NCI-H2107 (cell line): ENCODE measurements at places on chromosomes 2 and 18.
A peak's percentile ranks its signal among the peaks of the same experiment; 100 is the strongest.

GRCh38 chr2:38959938-38960608, 70.4 kb downstream of the ARHGEF33 start:
- no peak for DNase-seq

- no peak for DNase-seq
These were observed 6.3 kb downstream of the THOC1 start for GRCh38 chr18:261398-262073.

- DNase-seq: no peak
These were observed 2.8 kb downstream of the TRPM8 start for GRCh38 chr2:233919938-233920337.

DNA sequence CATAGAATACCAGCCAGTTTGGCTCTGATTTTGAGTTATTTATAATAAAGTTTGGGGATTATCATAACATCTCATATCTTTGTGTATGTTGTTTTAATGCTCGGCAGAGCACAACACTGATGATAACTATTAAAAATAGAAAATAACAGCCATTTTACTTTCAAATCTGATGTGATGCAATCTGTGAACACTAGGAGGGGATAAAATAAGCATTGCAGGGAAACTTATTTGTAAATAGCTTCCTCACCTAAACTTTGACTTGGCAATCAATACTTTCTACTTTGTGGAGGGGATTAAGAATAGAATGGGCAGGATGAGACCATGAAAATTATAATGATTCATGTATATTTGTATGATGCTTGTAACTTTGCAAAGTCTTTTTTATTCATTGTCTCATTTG, 54.4 kb downstream of the USP14 start:
- DNase-seq: no peak

GRCh38 chr2:197805715-197806633, 1.6 kb downstream of the PLCL1 start:
- no peak for DNase-seq

GRCh38 chr2:202494300-202495229, 118.4 kb downstream of the BMPR2 start:
- DNase-seq: no peak

GRCh38 chr18:48734460-48734859, 195.6 kb downstream of the CTIF start:
- no peak for DNase-seq

- DNase-seq: peak; percentile 5
These were observed 169.2 kb downstream of the ZFP36L2 start for GRCh38 chr2:43057026-43057741.

DNA sequence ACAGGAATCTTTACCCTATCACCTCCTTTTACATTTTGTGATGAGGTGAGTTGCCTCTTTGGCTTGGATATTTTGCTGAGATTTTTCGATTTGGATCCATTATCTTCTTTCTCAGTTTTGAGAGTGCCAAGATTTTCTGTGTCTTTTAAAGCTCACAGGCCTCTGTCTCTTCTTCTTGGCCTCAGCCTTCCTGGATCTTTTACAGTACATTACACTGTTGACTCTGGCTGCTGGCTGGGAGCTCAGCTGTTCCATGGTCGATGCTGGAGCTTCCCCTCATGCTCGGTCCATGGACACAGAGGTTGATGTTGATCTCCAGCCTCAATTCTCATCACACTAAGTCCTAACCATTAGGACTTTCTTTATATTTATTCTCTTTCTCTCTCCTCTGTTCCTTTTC, 332.8 kb upstream of the UBE2E3 start:
- DNase-seq: no peak

GRCh38 chr2:220473611-220474010, 846.2 kb downstream of the SLC4A3 start:
- no peak for DNase-seq

GRCh38 chr2:129733041-129733440, 246.4 kb upstream of the RAB6C start:
- no peak for DNase-seq

DNA sequence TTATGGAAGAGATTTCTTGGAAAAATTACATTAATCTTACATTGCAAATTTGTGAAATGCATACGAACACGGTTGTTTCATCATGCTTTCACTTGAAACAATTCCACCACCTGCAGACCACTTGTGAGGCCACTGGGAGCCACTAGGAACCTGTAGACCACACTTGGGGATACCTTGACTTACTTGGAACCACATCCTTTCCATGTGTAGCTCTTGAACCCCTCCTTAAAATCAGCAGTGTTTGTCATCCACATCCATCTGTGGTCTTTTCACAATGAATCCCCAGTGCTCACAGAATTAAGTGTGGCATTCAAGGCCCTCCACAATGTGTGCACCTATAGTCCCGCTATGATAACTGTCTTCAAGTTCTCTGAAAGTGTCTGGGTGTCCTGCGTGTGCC, 350.9 kb downstream of the MYCN start:
- DNase-seq: no peak
